Mesothelial cell of epicardium (in vitro differentiated cells): ENCODE measurements at places on chromosomes 1 and 21.

DNA sequence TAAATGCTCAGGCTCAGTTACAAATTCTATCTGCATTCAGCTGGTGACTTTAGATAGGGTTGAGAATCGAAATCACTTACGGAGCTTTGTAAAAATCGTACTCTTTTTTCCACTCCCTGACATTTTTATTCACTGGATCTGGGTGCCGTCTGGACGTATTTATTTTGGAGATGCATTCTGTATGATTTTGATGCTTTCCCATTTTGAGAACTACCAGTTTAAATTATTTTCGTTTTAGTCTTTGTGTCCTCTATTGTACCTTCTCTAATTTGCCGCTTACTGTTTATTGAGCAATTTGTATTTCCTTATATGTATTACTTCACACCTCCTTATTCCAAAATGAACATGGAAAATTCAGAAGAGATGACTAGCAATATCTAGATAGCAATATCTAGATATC lies 96.2 kb downstream of the FASLG start:
- DNase-seq, result no peak

DNA sequence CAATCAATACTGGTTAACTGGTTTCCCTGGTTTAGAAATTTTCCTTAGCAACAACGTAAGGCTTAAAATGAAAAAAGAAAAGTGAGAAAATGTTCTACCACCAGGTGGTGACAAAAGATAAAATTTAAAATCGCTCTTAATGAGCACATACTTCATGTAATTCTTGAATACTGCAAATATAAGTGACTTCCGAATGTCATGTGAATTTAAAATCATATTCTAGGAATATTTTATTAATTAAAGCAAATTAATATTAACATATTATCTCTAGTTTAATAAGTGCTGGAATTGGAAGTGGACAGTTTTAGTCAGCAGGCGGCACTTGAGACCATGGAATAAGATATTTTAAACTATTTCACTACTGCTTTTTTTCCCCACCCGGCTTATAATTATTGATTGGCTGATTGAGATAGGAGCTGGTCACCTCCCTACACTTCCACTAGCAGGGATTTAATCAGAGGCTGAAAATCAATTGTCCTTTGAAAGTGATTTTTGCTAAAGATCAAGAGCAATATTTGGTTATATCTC lies 5.0 kb upstream of the ADAMTS1 start:
- no peak for DNase-seq

GRCh38 chr1:6447016-6447817 lies 18.8 kb downstream of the TNFRSF25 start:
- DNase-seq, result no peak

DNA sequence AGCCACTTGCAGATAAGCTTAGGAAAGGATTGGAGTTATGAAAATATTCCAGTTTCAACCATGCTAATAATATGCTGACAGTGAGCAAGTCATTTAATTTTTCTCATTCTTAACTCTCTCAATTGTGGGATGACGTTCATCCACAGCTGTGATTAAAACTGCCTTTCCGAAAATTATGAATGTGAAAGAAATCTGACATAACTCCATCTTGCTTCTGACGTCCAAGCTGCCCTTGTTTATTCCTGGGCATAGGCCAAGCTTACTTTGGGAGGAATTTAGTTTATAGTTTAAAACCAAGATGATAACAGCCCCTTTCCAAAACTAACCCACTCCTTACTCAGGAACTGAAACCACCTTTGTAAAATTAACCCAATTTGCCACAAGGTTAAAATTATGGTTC lies 11.0 kb upstream of the RGS18 start:
- DNase-seq, result no peak

- DNase-seq, result no peak
Measured at GRCh38 chr1:51714374-51715019, 97.6 kb downstream of the OSBPL9 start.
